ENCODE measurements at places on chromosomes 2 and 18.

DNA sequence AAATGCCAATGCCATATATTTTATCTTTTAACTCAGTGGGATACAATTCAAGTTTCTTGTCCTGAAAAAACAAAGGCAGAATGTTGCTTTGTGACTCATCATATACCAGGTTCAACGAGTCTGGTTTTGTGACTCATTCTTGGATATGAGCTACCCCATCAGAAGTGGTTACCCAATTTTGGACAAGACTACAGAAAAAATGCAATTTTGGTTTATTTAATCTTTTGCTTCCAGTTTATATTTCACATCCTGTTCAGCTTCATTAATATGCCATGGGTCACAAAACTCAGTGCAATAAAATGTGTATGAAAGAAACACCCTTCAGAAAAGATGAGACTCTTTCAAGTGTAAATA, 25.0 kb downstream of the FN1 start:
- no peak for DNase-seq

DNA sequence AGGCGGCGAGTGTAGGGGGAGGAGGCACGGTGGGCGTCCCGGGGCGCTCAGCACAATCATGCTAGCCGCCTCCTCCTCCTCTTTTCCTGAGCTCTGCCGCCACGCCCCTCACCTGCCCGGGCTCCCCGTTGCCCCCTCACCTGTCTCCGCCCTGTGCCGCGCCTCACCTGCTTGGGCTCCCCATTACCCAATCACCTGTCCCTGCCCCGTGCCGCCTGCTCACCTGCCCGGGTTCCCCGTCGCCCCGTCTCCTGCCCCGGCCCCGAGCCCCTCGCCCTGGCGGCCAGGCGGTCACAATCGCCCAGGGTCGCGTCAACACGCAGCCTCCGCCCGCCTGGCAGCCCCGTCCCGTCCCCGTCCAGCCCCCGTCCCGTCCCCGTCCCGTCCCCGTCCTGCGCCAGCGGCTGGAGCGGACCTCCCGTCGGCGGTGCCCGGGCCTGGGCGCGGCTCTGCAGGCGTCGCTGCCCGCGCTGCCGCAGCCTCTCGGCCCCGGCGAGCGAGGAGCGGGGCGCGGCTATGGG, at the start of gene DCDC2C:
Gene DCDC2C (plus strand): TSS at position 340 of the 521 bp plus-strand sequence. CDS start 177 bp downstream, at position 517.
- DNase-seq, result no peak

DNA sequence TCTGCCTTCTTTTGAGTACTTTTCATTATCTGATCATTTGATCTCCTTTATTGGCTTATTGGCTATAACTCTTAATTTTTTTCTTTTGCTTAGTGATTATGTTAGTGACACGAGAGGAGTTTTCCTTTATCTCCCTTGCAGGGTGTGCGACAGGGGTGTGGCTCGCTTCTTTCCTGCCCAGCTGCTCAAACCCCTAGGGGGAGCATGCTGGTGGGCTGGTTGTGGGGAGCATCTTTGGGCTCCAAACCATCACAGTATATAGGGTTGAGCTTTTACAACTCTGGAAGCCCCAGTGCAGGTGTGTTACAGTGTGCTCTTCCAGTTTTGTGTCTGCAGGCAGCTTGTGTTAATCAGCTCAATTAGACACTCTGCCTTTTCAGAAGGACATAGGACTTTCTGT, 357.0 kb upstream of the TMEFF2 start:
- no peak for DNase-seq

DNA sequence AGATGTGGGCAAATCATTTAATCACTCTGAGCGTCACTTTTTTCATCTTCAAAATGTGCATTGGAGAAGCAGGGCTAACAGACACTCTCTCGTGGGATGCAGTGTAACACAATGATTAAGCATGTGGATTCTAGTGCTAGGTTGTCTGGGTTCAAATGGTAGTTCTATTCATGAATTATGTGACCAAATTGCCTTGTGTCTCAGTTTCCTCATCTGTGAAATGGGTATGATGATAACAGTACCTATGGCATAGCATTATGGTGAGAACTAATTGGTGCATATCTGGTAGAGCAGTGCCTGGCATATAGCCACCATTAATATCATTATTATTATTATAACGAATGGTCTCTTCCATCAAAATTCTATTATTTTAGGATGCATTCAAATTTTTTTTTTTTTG, 142.4 kb upstream of the SIX3 start:
- DNase-seq, result no peak

DNA sequence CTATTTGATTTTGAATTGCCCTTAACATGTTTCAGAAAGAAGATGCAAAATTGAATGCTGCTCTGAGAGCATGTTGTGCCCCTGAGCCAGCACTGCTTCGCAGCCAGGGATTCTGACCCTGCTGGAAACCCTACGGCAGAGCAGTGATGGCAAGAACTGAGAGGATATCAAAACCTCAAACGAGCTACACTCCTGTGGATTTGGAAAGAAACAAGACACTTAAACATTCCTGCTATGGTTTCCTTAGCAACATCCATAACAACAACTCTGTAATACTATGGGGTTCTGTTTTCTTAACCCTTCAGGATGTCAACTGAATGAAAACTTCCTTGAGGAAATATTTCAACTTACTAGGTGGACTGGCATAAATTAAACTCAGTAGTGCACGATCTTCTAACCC, 649.1 kb downstream of the NYAP2 start:
- DNase-seq, result no peak

Measured in endodermal cell (in vitro differentiated cells).